Cortex of kidney (tissue), 1 donor: ENCODE measurements at places on chromosomes 2 and 18.

GRCh38 chr2:138499684-138500083 lies 1.9 kb upstream of the SPOPL start:
- DNase-seq, result no peak

- DNase-seq, result no peak
Measured at GRCh38 chr2:1010415-1010930, 59.8 kb downstream of the SNTG2 start.

DNA sequence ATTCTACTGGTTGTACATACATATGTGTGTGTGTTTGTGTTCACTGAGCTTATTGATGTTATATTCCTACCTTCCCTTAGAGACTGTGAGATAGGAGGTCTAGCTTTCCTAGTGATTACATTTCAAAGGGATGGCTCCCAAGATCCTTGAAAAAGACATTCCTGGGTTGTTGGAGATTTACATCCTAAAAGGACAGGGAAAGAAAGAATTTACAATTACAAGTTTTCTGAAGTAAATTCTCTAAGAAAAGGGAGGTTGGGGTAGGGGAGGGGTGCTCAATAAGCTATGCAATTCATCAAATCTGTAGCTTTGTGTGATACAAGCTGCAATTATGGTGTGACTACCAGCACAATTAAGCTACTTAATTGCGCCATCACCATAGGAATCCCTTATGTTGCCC lies 284.3 kb downstream of the NUP35 start:
- no peak for DNase-seq

- DNase-seq, result no peak
Measured at GRCh38 chr2:189819297-189819704, 35.1 kb downstream of the PMS1 start.

- no peak for DNase-seq
Measured at GRCh38 chr2:64049633-64050220, 30.5 kb upstream of the VPS54 start.

GRCh38 chr18:41965634-41966255 lies 10.7 kb downstream of the PIK3C3 start:
- DNase-seq, result no peak

DNA sequence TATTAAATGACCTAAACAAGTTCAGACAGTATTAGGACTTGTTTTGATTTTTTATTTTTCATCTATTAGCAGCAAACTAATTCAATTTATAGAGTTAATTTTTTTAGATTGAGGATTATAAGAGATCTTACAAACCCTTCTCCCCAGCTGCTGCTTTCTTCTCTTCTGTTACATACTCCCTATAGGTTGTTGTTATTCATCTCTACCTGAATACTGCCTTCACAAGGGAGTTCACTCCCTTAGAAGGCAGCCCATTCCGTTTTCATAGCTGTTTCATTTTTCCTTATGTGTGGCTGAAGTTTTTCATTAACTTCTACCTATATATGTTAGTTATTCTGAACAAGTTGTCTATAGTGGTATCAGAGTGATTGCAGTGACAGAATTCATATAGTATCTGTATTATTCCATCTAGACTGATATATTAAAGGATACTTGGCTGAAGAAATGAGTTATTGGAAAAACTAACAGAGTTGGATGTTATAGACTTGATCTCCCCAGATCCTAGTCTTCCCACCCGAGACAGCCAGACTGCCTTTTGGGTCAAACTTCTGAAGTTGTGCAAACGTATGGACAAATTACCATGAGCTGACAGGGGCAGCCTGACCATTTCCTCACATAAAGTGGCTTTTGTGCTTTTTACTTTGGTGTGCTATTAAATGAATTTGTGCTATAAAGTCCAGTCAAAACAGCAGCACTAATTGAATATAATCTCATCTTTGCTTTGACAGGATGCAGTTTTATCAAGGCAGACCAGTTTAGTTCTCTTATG lies 8.7 kb downstream of the GLS start:
- DNase-seq, result no peak

DNA sequence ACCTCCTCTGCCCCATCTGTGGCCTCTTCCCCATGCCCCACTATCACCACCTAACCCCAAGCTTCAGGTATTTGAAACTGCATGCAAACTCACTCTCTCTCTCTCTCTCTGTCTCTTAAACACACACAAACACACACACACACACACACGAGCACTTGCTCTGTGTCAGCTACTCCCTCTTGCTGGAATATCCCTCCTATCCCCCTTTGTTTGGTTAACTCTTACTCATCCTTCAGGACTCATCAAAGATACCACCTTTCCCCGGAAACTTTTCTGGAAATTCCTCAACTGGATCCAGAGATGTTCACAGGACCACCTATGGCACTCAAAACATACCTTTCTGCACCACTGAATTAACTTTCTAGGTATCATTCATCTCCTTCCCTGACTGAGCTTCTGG lies 222.8 kb upstream of the TMEM200C start:
- DNase-seq, result no peak

- peak; percentile 13 for DNase-seq
Measured at GRCh38 chr2:172427256-172427989, at the start of gene ITGA6. ITGA6 (plus strand) TSS chr2:172427586.

GRCh38 chr2:229947544-229947943 lies 25.2 kb downstream of the FBXO36 start:
- DNase-seq, result no peak

DNA sequence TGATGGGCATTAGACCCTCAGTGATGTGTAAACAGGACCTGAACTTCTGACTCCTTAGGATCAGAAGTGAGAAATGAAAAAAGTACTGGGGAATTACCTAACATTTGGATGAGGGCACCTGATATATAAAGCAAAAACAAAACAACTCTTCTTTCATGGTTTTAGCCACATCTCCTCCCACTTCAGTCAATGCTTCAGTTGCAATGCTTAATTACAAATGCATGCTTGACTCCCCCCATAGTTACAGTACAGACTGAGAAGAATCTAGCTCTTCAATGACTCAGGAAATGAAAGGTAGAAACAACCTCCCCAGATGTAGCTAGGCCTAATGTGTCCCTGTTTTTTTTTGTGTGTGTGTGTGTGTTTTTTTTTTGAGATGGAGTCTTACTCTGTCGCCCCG lies 276.8 kb upstream of the POU3F3 start:
- DNase-seq, result no peak
